ENCODE measurements at places on chromosomes 6 and 20.

- DNase-seq: no peak
These were observed 171.1 kb downstream of the FOXA2 start for GRCh38 chr20:22412977-22413868.

DNA sequence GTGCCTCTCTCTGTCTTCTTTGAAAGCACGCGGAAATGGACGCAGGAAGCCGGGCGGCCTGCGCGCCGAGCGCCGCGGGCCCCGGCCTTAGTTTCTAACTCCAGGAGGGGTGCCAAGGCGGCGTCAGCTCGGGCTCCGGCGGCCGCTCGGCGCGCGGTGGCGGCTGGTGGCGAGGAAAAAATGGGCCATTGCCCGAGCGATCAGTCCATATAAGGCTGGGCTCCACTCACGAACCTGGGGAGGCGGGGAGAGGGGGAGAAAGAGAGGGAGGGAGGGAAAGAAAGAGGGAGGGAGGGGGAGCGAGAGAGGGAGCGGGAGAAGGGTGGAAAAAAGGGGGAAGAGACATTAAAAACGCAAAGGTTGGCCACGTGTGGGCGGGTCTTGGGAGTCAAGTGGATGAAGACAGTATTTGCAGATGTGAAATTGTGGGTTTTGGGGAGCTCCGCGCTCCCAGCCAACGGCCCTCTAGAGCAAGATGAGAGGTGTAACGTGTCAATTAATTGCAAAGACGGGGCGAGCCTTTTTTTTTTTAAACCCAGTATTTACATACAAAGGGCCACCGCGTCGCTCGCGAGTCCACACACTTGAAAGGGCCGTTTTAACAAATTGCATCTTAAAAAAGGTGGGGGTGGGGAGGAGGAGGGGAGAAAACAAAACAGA is at the start of gene NKX2-2:
NKX2-2 (minus strand) TSS at position 184 of the 660 bp plus-strand sequence. CDS start 395 bp downstream, outside the sequence.
- peak; percentile 49 for DNase-seq

DNA sequence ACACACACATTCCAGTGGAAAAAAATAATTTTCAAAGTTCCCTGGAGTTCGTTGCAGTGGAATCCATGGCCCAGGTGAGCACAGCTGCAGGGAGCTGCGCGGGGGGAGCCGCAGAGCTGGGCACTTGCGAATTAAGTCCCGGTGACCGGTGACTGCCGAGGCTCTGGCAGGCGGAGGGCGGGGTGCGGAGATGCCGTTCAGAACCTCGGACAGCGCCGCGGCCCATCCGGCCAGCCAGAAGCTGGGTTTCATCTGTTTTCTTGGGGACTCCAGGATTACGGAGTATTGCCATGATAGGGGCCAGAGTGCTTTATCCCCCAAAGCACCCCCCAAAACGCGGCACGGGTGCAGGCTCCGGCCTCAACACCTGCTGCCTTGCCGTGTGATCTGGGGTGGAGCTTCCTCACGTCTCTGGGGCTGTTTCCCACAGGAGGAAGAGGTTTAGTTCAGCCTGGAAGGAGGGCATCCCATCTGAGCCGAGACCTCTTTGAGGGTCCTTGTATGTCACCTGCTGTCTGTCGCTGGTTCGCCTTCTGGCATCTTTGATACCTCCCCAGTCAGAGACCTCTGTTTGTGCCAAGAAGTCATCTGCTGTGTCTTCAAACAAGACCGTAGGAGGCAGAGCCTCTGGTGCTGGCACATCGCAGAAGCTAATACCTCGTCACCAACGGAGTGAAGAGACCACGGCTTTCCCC is 99.4 kb downstream of the YTHDF1 start:
- DNase-seq: peak; percentile 93

DNA sequence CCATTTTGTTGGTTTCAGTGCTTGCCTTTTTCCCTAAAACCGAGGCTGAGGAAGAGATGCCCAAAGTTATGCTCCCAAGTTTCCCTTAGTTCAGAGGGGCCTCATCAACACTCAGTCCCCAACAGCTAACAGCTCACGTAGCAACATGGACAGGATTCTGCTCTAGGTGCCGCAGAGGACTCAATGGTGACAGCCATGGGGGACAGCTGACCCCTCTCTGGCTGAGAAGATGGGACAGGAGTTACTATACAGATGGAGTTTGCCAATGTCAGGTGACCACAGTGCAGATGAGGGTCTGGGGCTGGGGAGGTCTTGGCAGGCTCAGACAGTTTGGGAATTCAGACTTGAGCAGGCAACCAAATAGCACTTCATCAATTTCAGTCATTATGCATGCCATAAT is 67.3 kb downstream of the NPEPL1 start:
- no peak for DNase-seq

DNA sequence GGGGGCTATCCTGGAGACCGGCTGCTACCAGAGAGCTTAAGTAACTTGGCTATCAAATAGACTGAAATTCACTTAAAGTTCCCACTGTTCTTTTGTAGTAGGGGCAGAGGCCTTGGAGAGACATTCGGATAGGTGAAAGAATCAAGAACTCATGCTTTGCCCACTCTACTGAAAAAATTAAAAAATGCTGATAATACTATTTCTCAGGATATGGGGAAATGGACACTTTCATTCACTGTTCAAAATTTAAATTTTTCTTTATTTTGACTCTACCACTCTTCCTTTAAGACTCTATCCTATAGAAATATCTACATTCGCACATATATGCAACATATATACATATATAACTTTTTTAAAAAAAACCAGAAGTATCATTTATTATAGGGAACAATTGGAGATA is 117.8 kb upstream of the CHD6 start:
- no peak for DNase-seq

- no peak for DNase-seq
These were observed 21.3 kb upstream of the TMEM14A start for GRCh38 chr6:52649536-52650160.

DNA sequence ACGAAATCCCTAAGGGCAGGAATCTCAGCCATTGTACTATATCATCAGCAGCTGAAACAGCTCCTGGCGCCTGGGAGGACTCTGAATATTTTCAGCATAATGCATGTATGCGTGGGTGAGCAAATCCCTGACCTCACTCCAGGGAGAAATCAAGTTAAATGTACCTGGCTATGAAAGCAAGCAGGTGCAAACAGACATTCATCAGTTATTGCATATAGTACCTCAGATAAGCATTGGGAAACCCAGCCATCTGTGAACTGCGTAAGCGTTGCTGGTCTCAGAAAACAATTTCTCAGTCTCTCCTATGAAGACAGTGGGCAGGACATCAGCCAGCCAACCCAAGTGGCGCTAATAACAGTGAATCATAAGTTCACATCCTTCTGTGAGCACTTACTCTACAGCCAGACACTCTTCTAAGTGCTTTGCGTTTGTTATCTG is 622.6 kb downstream of the EPM2A start:
- DNase-seq: no peak

DNA sequence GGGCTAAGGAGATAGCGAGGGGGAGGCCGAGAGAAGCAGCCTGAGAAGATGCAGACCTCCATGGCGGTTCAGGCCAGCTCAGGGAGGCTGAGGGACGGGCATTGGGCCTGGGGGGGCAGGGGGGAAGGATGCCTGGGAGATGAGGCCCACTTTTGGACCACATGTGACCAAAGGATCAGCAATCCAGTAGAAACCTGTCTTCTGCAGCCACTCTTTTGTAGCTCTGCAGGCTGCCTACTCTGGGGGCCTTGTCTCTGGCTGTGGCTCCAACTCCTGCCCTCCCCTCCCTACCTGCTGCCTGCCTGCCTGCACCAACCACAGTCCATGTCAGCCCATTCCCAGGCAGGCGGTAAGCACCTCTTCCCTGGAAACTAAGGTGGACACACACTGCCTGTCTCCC is 106.8 kb upstream of the MLN start:
- DNase-seq: no peak

DNA sequence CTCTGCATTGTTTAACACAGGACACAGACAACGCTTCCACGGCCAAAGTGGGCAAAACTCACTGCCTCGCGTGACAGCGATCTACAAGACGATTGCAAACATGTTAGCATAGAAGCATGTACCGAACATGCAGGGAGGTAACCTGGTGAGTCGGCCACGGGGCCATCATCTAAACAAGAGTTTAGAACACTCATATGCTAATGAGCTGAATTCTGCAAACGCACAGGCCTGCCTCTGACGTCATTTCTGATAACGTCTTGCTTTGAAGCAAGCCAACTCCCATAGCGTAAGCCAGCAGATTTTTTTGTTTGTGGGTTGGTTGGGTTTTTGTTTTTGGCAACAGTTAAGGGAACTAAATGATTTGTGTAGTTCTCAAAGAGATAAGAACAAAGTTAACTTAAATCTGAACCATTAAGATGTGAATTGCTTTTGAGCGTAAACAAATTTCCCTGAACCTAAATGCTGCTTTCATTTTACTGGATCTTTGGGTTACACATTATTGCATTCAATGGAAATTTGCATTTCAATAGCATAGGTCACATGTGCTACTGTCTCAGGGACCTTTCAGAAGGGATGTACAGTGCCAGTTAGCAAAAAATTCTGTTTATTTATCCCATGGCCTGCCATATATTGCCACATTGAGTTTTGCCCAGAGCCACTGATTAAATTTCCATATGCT is 184.5 kb upstream of the PDE10A start:
- no peak for DNase-seq

DNA sequence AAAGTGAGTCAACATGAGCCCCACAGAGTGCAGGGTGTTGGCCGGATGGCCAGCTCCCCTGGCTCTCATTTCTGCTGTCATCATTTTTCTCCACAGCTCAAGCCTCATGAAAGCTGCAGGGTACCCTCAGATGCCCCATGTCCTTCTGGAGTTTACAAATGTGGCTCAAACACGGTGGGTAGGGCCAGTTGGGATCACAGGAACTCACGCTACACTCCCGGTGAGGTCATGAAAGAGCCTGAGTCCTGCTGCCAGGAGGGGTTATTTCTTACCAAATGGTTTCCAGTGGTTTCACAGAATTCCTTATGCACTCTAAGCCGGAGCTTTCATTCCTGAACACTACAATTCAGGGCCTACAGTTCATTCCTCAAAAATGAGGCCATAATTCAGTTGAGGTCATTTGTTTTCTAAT is 78.7 kb downstream of the TMEM170B start:
- DNase-seq: no peak

- no peak for DNase-seq
These were observed 168.0 kb downstream of the OTOR start for GRCh38 chr20:16916165-16916564.

Measured in iPS-NIHi11 (cell line).